Activated T-helper 1 cell treated with anti-CD3 and anti-CD28 coated beads, Interleukin-12 subunit alpha, Interleukin-12 subunit beta, Interleukin-2, Interleukin-4 antibody, amounts not matched to agents 30 ng/mL and 10 ng/mL and 1 ng/mL, durations not matched to agents 14 hours and 24 hours and 36 hours (primary cell): ENCODE measurements at places on chromosomes 12 and 14. TPM values are rescaled to one million over a fixed set of nuclear protein-coding genes. Genes with fewer than 3 reads are reported as not detected.
A peak's percentile ranks its signal among the peaks of the same experiment; 100 is the strongest.

DNA sequence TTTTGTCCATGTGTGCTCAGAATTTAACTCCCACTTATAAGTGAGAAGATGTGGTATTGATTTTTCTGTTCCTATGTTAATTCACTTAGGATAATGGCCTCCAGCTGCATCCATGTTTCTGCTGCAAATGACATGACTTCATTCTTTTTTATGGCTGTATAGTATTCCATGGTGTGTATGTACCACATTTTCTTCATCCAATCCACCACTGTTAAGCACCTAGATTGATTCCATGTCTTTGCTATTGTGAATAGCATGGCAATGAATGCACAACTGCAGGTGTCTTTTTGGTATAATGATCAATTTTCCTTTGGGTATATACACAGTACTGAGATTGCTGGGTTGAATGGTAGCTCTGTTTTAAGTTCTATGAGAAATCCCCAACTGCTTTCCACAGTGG, 657.7 kb downstream of the ETNK1 start:
- no peak for DNase-seq
- H3K4me1 ChIP-seq = no peaks in the 10 kb centered on the region
- H3K27ac ChIP-seq = no peak overlapping the region
- H3K4me3 ChIP-seq = no peak overlapping the region
- H3K36me3 ChIP-seq = no peaks in the 10 kb centered on the region
- H3K27me3 ChIP-seq = no peaks in the 10 kb centered on the region

GRCh38 chr12:116646901-116647300, 87.7 kb downstream of the MAP1LC3B2 start:
- H3K27ac ChIP-seq = no peak overlapping the region
- peaks cover 7% of the 10 kb centered on the region for H3K27me3 ChIP-seq
- no peak for DNase-seq
- no peaks in the 10 kb centered on the region for H3K36me3 ChIP-seq

DNA sequence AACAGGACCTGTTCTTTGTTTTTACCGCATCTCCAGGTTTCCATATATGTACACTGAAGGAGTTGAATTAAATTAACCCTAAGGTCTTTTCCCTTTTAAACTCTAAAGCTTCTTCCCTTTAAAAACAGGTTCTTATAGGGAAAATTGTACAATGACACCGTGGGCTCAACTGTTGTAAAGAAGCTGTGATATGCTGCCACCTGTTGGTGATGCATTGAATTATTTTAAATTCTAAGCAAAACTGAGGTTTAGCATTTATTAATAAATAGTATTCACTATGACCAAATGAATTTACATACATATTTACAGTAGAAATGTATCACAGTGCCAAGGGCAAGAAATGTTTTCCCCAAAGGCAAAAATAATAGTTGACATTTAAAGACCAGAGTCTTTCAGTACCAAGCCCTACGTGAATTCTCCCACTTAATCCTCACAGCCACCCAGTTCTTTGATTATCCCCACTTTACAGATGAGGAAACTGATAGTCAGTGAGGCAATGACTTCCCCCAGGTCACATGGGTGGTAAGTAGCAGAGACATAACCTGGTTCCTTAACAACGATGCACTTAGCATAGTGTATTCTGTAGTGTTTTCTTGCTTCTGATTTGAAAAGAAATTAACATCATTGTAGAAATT, 35.7 kb upstream of the TMEM263 start:
- peaks cover 9% of the 10 kb centered on the region for H3K4me1 ChIP-seq
- no peak overlapping the region for H3K27ac ChIP-seq
- H3K36me3 ChIP-seq = no peaks in the 10 kb centered on the region
- no peak for DNase-seq
- no peak overlapping the region for H3K4me3 ChIP-seq

DNA sequence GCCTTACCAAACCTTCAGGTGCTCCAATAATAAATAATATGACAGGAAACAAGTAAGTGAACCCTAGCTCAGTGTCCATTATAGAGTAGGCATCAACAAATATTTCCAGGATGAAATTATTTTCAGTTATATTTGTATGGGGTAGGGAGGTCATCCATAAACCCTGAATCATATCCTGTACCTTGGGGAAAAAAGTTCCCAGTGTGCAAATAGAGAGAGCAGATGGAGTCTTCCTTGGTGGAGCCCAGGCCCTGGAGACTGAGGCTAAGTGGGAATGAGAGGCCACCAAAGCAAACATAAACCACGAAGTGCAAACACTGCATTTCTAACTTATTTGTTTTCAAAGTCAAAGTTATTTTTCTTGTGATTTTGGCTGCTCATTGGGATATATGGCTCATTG, 8.5 kb upstream of the ERP27 start:
- H3K4me1 ChIP-seq = peaks cover 84% of the 10 kb centered on the region
- no peaks in the 10 kb centered on the region for H3K27me3 ChIP-seq
- H3K27ac ChIP-seq = peak overlapping the region; percentile 82
- H3K36me3 ChIP-seq = peaks cover 79% of the 10 kb centered on the region

DNA sequence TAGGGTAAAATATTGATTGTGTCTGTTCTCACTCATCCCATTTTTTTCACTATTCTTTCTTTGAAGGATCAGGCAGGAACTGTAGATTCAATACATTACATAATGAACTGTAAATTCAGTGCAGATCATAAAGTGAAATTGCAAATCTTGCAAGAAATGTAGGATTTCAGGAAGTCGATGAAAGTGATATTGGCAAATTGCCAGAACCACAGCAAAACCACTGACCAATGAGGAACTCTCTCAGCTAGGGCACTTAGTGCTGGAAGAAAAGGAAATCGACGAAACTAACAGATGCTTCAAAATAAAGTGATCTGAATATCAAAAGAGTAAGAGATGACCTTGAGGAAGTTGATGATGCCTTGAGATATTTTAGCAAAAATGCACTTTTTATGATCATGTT, 157.6 kb downstream of the AACS start:
- no peaks in the 10 kb centered on the region for H3K36me3 ChIP-seq
- H3K4me1 ChIP-seq = no peaks in the 10 kb centered on the region

Gene ZNF385A
- total RNA-seq = 0.99 and 1.3 TPM in 2 replicates

DNA sequence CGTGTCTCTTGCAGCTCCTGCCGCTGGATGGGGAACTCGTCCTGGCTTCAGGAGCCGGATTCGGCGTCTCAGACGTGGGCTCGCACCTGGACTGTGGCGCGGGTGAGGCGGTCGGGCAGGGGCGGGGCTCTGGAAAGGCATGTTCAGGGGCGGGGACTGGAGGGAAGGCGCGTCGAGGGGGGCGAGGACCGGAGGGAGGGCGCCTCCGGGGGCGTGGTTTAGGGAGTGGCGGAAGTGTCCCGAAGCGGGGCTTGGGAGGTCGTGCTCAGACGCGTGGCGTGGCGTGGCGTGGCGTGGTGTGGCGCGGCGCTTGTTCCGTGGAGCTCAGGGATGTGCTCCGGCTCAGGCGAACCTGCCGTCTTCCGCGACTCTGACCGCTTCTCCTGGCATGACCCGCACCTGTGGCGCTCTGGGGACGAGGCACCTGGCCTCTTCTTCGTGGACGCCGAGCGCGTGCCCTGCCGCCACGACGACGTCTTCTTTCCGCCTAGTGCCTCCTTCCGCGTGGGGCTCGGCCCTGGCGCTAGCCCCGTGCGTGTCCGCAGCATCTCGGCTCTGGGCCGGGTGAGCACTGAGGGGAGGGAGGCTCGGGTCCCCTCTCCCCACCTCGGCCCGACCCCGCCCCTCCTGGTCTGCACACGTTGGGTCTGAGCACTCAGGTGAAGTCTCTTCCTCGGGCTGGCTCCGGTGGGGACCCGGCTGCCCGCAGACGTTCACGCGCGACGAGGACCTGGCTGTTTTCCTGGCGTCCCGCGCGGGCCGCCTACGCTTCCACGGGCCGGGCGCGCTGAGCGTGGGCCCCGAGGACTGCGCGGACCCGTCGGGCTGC, 6.2 kb downstream of the AMN start:
- no peaks in the 10 kb centered on the region for H3K4me1 ChIP-seq
- peak; percentile 51 for DNase-seq
- H3K27me3 ChIP-seq = peaks cover 43% of the 10 kb centered on the region
- H3K36me3 ChIP-seq = no peaks in the 10 kb centered on the region
- no peak overlapping the region for H3K27ac ChIP-seq
- H3K4me3 ChIP-seq = peak overlapping the region; percentile 30

GRCh38 chr12:106062693-106063092, 76.1 kb downstream of the NUAK1 start:
- no peak for DNase-seq
- H3K27ac ChIP-seq = no peak overlapping the region
- no peaks in the 10 kb centered on the region for H3K36me3 ChIP-seq
- H3K4me3 ChIP-seq = no peak overlapping the region

Gene C1R
- 1.7 and 2.0 TPM in 2 replicates for total RNA-seq

DNA sequence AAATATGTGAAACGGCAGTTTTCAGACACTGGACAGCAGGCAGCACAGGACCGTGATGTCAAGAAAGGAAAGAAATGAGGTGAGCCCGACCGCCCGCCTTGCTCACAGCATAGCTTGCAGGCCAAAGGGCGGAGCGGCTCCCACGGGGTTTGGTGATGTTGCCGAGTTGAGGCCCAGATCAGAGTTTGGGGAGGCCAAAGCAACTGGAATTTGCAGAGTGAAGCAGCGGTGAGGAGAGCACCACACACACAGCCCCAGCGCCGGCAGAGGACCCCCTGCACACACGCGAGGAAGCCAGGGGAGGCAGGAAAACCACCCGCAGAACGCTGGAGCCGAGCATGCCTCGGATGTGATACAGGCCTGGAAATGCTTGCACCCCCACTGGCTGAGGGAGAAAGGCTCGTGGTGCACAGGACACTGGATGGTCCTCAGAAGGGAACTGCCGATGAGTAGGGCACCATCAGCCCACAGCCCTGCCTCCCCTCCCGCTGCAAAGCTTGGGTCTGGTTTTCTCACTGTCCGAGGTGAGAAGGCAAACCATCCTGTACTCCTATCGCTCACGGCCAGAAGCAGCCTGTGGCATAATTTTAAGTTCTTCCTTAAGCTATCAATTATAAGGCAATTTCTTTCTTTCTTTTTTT, 25.7 kb upstream of the PLD4 start:
- no peak overlapping the region for H3K4me3 ChIP-seq
- no peak for DNase-seq
- no peaks in the 10 kb centered on the region for H3K36me3 ChIP-seq
- peaks cover 9% of the 10 kb centered on the region for H3K27me3 ChIP-seq

DNA sequence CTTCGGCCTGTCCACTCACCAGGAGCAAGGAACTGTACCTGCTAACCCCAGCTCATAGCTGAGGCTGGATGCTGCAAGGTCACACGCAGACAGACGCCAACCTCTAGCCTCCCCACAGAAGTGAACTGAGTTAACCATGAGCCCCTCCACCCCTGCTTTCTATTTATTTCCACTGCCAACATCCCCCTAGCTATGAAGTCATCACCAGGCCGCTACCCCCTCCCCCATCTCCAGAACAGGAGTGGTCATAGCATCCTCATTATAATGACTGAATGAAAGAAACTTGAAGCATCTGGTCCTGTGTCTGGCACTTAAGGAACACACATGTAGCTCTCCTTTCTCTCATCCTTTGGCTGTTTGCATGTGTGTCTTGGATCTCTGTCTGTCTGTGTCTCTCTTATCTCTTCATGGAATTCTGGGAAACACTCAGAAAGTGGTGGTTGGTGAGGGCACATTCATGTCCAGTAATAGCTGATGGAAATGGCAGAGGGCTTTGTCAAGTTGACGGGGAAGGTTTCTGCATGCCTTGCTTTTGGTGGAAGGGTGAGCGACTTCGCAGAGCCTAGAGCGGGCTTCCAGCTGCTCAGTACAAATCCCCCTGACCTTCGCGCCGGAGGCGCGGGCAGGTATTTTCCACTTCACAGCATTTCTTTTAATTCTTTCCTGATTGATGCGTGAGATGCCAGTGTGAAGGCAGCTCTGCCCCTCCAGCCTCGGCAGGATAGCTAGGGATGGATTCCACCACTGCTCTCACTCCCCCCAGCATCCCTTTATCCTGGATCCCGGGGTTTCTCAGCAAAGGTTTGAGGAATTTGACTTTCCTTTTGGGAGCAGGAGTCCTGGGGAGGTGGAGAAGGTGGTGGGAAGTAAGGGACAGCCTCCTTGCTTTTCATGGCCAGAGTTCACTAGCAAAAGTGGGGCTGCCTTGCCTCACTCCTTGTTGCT, 198.2 kb downstream of the CHST11 start:
- DNase-seq = no peak
- H3K4me1 ChIP-seq = peaks cover 73% of the 10 kb centered on the region
- H3K4me3 ChIP-seq = no peak overlapping the region
- no peaks in the 10 kb centered on the region for H3K27me3 ChIP-seq

Gene ADAMTS20
- total RNA-seq = not detected in 2 replicates
